ENCODE measurements at places on chromosomes 6 and 20. TPM values are rescaled to one million over a fixed set of nuclear protein-coding genes. Genes with fewer than 3 reads are reported as not detected.

Gene MROH8
- total RNA-seq, result 2.1 TPM

Gene CTCFL
- not detected for total RNA-seq

Gene NMBR
- not detected for total RNA-seq

Gene ZSCAN31
- total RNA-seq, result 2.0 TPM

Gene ANKRD66
- not detected for total RNA-seq

Gene RALGAPA2
- 3.6 TPM for total RNA-seq

Gene KHDC1L
- not detected for total RNA-seq

Gene CD40
- 2.4 TPM for total RNA-seq

Gene HSPA12B
- total RNA-seq, result not detected

Gene PRRT1
- total RNA-seq, result 4.7 TPM

Gene EDN3
- total RNA-seq, result not detected

Gene SNRNP48
- 12.0 TPM for total RNA-seq

Gene THBS2
- total RNA-seq, result 172 TPM

Gene SLC17A1
- total RNA-seq, result not detected

Gene RBM39
- 189 TPM for total RNA-seq

Gene AIF1
- not detected for total RNA-seq

Gene SAMD5
- not detected for total RNA-seq

Gene LAMA2
- total RNA-seq, result 8.7 TPM

Gene ZC2HC1B
- total RNA-seq, result not detected

Gene SLC22A16
- not detected for total RNA-seq

Gene RIPPLY2
- total RNA-seq, result not detected

Gene NR2E1
- total RNA-seq, result not detected
